Stimulated activated CD4-positive, alpha-beta T cell treated with anti-CD3 and anti-CD28 coated beads, Interleukin-15, amount 100 ng/mL, for 48 hours (primary cell): ENCODE measurements at places on chromosomes 12 and 14.

- no peak for DNase-seq
Measured at GRCh38 chr12:102438047-102438826, 42.1 kb downstream of the IGF1 start.

- DNase-seq = no peak
Measured at GRCh38 chr14:77761205-77761931, 412 bp upstream of the SNW1 start.

- DNase-seq = no peak
Measured at GRCh38 chr14:25488961-25489360, 439.0 kb upstream of the STXBP6 start.

DNA sequence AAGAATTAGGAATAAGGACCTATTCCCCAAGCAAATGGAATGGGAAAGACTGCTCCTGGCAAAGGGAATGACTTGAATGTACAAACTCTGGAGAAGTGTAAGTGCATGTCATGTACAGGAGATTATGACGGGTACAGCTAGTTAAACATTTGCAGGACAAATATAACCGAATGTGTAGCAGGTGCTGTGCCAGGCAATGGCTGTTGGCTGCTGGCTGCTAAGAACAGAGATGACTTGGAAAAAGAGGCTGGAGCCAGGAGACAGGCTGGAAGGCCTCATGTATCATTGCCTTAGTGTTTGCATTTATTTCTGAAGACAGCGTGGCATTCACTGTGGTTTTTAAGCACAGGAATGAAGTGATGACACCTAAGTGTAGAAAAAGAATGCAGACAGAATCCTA lies 136.8 kb downstream of the TTC8 start:
- DNase-seq = no peak

- DNase-seq = no peak
Measured at GRCh38 chr14:59278111-59278510, 89.6 kb downstream of the DAAM1 start.
